Stimulated activated CD4-positive, alpha-beta T cell treated with anti-CD3 and anti-CD28 coated beads, Interleukin-4, amount 100 ng/mL, for 48 hours (primary cell): ENCODE measurements at places on chromosomes 3 and 15.
A peak's percentile ranks its signal among the peaks of the same experiment; 100 is the strongest.

DNA sequence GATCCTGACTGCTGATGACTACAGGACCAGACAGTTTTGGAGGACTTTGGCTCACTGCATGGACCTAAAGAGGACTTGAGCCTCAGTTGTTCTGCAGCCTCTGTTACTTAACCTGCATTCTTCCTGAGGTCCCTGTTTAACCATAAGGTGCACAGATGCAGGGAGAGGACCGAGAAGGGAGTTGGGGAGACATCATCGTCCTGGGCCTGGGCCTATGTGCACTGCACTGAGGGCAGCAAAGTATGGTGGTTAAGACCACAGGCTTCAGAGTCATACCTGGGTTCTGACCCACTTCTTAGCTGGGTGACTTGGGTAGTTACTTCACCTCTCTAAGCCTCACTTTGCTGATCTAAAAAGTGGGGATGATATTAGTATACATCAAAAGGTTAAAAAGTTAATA, 21.9 kb downstream of the KY start:
- DNase-seq: no peak

DNA sequence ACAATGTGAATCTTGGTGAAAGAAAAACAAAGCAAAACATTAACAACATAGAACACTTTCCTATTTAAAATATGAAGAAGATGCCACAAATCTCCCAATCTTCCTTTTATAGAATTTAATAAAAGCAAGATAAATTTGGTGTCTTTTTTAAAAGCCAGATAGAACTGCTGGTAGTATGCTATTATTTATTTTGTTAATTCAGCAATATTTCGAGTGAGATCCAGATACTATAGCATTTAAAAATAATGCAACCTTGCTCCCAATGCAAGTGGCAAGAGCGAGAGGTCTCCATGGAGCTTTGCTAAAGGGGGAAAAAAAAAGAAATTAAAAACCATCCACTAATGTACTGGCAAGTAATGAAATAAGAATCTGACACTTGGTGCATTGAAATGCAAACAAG, 121.8 kb downstream of the IL20RB start:
- no peak for DNase-seq

DNA sequence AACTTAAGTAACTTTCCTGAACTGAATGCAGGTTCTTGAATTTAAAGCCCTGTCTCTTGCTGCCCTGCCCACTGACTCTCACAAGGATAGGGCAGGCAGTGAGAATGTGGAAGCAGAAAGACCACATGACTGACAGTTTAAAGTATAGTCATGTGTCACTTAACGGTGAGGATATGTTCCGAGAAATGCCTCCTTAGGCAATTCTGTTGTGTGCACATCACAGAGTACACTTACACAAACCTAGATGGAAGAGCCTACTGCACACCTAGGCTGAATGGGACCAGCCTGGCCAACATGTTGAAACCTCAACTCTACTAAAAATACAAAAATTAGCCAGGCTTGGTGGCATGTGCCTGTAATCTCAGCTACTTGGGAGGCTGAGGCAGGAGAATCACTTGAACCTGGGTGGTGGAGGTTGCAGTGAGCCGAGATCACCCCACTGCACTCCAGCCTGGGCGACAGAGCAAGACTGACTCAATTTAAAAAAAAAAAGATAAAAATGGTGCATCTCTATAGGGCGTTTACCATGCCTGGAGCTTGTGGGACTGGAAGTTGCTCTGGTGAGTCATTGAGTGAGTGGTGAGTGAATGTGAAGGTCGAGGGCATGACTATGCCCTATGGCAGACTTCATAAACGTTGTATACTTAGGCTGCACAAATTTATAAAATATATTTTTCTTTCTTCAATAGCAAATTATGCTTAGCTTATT, 18.9 kb upstream of the COPG1 start:
- DNase-seq: peak; percentile 39

GRCh38 chr3:13024765-13025065, 48.5 kb downstream of the IQSEC1 start:
- DNase-seq: no peak

- no peak for DNase-seq
Measured at GRCh38 chr3:183281126-183281797, 28.2 kb downstream of the B3GNT5 start.

GRCh38 chr3:57019057-57019456, 41.4 kb upstream of the SPATA12 start:
- no peak for DNase-seq

GRCh38 chr3:161187046-161187445, 34.1 kb upstream of the NMD3 start:
- no peak for DNase-seq
